ENCODE measurements at places on chromosomes 4 and X.

DNA sequence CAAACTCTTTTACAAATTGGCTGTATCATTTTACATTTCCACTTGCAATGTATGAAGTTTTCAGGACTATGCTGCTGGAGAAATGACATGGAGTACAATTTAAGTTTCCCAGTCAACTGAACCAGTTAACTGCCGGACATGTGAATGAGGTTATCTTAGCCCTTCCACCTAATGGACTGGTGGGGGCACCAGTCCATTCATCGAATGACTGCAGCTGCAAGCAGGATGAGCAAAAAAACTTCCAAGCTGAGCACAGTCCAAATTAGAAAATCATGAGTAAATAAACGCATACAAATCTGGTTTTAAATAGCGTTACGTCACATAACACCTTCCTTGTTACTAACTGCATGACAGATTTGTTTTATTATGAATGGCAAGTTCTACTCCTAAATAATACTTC lies 1131.5 kb downstream of the PCDH18 start:
- no peak for DNase-seq

DNA sequence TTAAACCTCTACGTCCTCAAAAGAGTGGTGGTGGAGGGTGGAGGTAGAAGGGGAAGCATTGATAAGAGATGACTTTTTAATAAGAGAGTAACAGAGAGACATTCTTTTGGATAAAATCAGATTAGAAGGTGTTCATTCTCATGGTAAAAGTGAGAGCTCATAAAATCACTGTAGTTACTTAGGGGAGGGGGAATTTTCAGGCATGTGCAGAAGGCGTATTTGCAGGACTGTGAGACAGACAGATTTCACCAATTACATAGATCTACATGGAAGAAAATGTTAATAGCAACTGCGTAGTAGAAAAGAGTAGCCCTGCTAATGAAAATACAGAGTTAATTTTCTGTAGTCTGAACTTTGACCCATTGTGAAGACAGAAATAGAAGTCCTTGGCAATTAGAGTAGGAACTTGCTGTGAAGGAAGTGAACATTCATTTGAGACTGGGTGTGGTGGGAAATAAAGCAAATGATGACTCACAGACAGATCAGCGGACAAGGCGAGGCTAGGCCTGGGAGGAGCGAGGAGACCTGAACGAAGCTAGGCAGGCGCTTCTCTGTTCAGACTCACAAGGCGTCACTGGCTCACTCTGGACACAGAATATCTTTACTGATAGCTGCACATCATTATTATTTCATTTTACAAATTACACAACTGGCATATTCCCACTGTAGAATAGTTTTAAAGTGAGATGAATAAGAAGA lies 57.2 kb upstream of the FAM9C start:
- no peak for DNase-seq

DNA sequence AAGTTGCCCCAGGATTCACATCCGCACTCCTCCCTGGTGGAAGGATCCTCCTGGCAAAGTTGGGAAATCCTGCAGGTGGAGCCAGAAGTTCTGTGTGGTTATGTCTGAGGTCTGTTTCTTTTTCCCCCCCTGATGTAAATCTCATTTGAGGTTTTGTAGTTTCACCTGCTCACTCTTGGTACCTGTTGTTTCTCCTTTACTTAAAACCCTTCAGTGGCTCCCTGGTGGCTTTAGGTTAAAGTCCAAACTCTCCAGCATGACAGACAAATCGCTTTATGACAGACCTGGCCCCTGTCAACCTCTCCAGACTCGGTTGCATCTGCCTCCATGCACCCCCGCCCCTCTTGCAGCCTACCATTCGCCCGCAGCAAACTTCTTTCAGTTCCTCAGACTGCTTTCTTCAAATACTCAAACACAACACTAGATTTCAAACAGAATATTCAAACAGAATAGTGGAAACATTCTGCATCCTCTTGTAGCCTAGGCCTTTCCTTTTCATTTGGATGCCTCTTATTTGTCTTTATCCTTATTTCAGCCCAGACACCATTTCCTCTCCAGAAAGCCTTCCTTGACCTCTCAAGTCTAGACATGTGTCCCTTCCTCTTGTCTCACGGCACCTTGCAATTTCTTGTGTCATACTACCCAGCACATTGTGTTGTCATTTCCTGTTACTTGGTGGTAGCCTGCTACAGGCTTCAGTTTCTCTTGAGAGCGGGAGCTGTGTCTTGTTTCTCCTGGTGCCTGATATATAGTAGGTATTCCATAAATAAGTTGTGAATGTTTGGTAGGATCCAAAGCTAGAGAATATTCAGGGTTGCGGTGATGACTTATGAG lies 24.8 kb downstream of the IL13RA1 start:
- DNase-seq: no peak

DNA sequence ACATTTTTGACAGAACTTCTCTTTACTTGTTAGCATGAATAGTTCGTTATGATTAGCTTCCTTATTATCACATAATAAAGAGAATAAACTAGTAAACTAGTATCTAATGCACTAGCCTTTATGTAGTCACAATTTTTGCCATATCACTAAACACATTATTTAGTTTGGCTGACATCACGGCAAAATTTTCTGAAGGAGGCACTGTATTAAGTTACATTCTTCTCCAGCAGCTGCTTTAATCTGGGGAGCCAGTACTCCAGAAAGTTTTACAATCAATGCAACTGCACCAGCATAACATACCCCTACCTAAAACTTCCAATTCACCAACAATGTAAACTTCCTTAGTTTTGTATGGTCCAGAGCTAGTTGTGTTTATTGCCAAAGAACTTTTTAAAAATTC lies 87.8 kb downstream of the FIP1L1 start:
- no peak for DNase-seq

DNA sequence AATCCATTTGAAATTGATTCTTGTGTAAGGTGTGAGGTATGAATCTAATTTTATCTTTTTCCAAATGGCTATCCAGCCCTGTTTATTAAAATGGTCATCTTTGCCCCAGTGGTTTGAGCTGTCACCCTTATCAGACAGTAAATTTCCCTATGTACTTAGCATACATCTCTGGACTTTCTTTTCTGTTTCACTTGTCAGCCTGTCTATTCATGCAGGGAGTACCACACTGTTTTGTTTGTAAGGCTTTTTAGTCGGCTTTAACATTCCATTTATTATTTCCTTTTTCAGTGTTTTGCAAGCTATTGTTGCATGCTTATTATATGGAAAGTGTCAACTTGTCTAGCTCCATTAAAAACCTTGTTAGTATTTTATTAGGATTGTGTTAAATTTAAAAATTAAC lies 155.8 kb downstream of the STAG2 start:
- no peak for DNase-seq

DNA sequence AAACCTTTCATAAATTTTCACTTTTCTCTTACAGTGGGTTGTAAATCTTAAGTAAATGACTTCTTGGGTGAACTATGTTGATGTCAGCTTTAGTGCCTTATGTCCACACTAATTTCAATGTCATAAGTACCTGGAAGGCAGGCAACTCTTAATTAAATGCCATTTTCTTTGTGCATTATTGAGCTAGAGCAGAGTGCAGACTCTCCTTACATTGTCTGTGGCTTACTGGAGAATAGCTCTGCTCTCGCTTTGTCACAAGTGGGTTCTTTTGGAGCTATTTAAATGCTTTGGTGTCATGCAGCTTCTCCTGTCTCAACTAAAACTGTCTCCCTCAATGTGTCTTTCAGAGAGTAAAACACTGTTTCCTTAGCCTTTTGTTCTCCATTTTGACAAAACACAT lies 411.6 kb downstream of the STIM2 start:
- no peak for DNase-seq

- no peak for DNase-seq
These were observed 10.8 kb downstream of the CXCL8 start for GRCh38 chr4:73751166-73751565.

DNA sequence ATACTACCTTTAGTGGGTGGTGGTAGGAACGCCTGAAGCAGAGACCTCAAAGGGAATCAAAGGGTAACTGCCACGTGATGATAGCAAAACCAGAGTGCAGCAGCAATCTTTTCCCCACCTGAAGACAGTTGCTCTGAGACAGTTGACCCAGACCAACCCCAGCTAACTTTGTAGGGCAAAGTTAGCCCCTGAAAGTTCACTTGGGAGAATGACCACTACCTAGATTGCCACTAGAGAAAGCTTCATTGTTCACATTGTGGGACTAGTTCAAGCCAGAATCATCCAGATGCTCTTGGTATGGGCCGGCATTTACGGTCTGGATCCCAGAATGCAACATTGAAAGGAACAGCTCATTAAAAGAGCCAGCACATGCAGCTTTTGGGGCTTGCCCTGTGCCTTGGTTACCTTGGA lies 4.1 kb downstream of the SEPTIN6 start:
- DNase-seq: no peak

- no peak for DNase-seq
These were observed 296.7 kb downstream of the NR3C2 start for GRCh38 chr4:148145475-148145874.

GRCh38 chr4:122038896-122039295 lies 87.0 kb upstream of the TRPC3 start:
- no peak for DNase-seq
